Cardiac ventricle fibroblast (primary cell): ENCODE measurements at places on chromosomes 5 and 9. TPM values are rescaled to one million over a fixed set of nuclear protein-coding genes. Genes with fewer than 3 reads are reported as not detected.

RNF180 gene
- 1.9 and 3.0 TPM in 2 replicates for total RNA-seq

PLEKHG4B gene
- total RNA-seq: not detected in 2 replicates

KCNV2 gene
- not detected in 2 replicates for total RNA-seq

PRSS3 gene
- total RNA-seq: 2.7 and 3.3 TPM in 2 replicates

DMAC1 gene
- 17.9 and 18.4 TPM in 2 replicates for total RNA-seq

ANKRD20A1 gene
- not detected in 2 replicates for total RNA-seq

SAPCD2 gene
- 0.34 and 0.75 TPM in 2 replicates for total RNA-seq

TMEM215 gene
- total RNA-seq: not detected in 2 replicates

LCN9 gene
- not detected in 2 replicates for total RNA-seq
